ENCODE measurements at places on chromosomes 3 and 15.

- no peak for DNase-seq
These were observed 368.7 kb downstream of the FOXP1 start for GRCh38 chr3:71214797-71215196.

- DNase-seq, result no peak
These were observed 12.1 kb downstream of the FEZF2 start for GRCh38 chr3:62361261-62361660.

DNA sequence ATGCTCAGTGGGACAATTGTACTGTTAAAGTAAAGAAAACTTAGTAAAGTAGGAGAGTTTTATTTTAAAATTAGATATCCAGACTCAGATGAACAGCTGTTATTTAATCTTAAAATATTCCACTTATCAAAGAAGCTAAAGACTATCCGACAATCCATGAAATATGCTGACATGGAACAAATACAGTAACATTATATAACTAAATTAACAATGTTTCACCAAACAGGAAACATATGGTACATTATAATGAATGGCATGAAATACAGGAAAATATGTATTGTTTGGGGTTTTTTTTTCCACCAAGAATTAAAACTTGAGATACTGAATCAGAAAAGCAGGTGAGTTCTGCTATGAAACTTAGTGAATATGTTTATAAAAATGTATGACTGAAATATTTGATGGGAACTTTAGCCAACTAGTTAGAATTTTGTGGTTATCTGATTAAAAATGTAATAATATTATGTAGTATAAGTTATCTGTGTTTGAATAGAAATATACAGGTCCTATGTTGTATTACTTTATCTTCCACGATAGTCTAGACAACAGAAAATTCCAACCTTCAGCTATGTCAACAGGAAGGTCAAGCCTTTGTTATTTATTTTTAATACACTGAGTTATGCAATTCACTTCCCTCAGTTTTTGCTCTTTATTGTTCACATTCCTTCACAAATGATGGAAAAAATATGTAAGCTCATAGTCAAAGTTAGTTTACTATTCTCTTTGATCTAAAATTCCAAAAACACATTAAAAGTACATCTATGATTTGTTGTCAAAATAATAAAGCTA, 72.7 kb downstream of the UACA start:
- no peak for DNase-seq

DNA sequence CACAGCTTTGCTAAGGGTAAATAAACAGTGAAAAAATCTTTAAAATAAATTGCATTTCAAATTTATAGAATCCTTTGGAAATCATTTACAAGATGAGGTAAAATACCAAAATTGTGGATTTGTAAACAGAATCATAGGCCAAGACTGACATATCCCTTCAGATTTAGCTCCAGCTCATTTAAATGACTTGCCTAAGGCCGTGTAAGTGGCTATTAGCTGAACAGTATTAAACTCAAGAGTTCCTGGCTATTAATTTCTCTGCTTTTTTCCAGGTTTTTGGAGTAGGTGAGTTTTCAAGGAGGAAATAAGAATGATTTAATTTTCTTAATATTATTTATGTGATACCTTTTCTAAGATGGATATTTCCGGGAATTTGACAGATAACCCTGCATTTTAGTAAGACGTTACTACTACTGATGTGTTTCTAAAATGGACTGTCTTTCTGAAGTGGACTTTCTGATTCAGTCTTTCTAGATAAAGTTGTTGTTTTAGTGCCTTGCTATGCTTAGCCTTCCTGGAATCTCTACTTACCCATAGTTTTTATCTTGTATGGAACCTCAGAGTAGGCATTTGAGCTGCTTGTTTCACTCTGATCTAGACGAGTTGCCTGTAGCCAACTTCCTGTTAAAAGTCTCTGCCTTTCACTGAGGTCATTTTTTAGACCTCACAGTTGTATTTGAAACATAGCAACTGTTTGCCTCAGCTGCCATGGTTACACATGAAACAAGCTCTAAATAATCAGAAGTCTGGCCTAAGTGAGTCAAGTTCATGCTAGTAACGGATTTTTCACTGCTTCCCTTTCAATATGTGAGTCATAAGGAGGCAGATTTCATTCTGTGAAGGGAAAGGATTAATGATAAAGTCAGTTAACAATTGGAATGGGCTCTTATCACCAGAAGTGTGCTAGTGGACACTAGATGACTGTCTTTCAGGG, 127.0 kb downstream of the KLHL25 start:
- no peak for DNase-seq

DNA sequence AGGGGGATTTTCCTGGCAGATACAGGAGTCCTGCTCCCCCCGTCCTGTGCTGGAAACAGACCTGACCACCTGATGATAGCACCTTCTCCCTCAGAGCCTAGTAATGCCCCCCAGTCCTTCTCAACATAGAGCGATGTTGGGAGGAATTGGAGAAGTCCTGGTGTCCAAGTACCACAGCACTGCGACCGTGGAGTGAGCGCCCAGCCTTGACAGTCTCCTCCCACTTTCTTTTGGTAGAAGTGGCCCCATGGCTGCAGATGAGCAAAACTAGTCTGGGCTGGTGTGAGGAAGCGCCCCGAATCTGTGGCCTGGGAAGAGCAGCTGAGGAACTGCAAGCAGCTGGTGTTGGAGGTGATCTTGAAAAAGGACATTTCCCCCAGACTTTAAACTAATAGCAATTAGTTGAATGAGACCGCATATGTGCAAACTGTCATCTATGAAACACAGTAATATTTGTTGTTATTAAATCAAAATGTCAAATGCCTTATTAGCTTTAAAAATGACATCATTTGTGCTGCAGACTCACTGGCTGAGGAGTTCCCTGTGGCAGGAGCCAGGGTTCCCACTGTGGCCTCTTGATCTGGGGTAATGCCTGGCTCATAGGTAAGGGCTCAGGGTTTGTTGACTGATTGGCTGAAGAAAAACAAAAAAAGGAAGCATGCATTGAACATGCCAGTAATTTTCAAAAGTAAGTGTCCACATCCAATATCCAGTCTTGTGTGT, 121.8 kb downstream of the CACNA2D3 start:
- DNase-seq, result no peak

DNA sequence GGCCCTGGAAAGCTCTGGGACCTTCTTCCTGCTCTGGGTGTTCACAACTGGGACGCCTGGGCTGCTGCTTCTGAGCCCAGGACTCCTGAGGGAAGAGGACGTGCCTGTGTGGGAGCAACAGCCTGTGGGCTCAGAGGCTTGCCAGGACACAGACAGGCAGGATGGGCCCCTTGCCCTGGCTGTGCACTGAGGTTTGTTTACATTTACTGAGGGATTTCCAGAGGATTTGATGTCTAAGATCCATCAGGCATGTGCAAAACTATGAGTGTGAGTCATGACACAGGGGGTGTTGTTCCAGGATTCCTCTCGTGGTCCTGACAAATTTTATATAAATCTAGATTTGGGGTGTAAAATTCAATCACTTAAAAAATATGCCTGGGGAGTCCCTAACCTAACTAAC, 10.6 kb downstream of the CCR9 start:
- no peak for DNase-seq

GRCh38 chr3:158108445-158108985, 1.4 kb upstream of the RSRC1 start:
- DNase-seq, result no peak

DNA sequence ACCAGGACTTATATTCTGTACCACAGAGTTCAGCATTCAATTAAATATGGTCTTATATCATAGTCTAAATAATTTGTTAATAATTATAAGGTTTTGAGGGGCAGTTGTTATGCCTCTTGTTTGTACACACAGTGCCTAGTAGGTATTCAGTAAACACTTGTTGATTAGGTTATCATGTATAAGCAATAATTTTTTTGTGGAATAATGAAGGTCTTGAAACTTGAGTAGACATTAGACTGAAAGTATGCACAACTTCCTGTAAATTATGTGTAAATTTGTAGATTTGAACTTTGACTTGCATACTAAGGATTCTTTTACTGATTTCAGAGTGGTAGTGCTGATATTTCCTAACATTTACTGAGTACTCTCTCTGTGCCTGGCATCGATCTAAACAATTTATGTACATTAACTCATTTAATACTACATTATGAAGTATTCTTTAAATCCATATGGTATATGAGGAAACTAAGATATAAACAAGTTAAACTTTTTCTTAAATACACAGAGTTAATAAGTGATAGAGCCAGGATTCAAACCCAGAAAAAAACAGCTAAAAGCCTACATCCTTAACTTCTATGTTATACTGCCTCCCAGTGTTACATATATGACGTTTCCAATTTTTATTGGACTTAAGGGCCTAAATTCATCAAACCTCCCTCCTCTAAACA, 65.1 kb downstream of the GLCE start:
- DNase-seq, result no peak

- DNase-seq, result no peak
These were observed 33.3 kb upstream of the FLNB start for GRCh38 chr3:57974796-57975388.

DNA sequence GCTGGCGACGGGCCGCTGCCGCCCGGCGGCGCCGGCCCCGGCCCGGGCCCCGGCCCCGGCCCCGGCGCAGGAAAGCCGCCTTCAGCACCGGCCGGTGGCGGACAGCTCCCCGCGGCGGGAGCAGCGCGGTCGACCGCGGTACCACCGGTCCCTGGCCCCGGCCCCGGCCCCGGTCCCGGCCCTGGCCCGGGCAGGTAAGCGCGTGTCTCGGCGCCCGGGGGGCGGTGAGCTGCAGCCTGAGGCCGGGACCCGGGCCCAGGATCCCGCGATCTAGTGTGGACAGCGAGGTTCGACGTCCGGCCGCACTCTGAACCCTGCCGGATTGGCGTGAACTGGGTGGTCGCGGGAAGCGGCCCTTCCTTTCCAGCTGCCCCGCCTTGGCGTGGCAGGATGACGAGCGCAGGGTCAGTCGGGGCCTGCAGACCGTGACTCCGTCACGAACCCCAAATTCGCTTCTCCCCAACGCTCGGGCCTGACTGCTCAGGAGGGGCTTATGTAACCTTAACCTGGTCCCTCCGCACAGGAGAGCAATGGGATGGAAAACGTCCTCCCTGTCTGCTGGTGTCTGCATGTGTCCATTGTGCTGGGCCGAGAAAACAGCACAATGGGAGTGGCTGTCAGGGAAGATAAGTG, 472 bp downstream of the BSN start:
- no peak for DNase-seq

- DNase-seq, result no peak
These were observed 3.5 kb upstream of the ISG20 start for GRCh38 chr15:88635318-88635717.

DNA sequence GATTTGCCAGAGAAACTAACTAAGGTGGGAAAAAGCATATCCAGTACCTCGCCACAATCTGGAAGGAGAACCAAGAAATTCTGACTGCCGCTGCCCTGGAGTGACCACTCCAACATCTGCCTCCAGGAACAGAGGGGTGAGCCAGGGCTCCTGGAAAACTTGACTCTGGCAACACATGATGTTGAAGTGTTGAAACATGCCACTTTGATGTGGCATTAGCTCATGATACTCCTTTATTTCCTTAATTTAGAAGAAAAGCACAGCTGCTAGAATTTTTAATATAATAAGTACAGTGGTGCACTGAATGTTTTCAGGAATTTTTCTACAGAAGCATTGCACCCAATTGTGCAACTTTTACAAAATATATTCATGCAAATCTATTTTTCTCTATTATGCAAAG, 109.9 kb upstream of the BCL6 start:
- DNase-seq, result no peak

GRCh38 chr15:33112541-33113105, 81.9 kb downstream of the FMN1 start:
- DNase-seq, result no peak

DNA sequence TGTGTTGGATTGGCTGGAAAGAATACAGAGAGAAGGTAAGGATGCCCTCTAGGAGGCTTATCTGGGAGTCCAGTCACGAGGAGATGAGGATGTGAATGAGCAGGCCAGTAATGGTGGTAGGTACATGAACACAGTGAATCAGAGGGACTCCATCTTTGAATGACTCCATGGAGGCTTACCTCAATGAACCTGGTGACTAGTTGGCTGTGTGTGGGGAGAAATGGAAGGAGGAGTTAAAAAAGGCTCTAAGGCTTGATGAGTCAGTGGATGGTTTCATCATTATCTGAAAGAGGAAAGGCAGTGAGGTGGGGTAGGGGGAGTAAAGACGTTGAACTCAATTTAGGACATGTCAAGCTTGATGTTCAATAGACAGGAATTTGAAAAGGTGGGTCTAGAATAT, 61.1 kb downstream of the KCNAB1 start:
- no peak for DNase-seq

DNA sequence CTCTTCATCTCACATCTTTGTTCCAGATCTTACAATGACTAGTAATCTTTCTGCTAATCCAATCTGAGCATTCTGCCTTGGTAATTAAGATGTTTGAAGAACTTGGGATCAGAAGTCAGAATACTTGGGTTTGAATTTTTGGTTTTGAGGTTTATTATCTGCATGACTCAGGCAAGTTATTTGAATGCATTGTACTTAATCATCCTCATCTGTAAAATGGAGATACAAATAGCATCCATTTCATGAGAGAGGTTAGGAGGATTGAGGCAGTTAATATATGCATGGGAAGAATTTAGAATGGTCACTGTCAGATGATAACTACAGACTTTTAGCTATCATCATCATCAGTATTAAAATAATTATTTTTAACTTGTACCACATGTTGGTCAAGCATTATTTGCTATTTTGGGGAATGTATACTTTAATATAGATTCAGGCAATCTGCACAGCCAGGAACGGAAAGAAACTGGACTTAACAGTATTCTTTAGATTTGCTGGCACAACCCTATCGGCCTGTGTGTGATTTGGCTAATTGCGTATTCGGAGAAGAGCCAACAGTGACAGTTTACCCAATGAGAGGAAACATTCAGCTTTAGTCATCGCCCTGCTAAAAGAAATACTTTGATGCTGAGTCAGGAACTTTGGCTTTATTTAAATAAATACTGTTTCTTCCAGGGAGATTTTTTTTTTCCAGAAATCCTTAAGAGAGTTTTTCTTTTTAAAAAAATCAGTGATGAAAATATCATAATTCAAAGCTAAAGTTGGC, 600.0 kb downstream of the ROBO1 start:
- no peak for DNase-seq

- DNase-seq, result no peak
These were observed 17.3 kb downstream of the IGSF10 start for GRCh38 chr3:151443583-151443982.

- no peak for DNase-seq
These were observed 5.3 kb downstream of the BRPF1 start for GRCh38 chr3:9736831-9737230.

DNA sequence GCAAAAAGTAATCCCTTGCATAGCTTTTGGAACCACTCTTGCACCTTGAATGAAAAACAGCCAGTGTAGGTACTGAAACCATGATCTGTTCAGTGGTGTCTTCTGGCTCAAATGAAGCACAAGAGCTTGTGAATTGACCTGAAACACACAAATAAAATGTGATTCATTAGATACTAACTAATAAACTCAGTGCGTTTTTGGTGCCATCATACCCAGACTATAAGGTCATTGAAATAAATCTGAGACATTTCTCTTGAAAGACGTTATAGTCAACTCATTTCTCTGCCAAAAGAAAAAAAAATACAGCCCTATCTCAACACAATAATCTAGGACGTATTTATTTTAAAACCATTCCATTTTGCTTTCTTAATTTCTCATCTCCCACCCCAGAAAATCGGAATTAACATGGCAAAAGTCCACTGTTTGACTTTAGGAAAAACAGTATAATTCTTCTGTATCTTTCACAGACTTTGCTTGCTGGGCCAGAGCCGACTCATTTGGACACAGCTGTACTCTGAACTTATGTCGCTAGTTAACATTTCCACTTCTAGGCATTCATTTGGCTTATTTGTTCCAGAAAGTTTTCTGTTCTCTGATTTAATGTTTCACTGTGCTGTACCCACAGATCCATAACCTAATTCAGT, 284.9 kb upstream of the TBL1XR1 start:
- DNase-seq, result no peak

- DNase-seq, result no peak
These were observed 999.0 kb downstream of the TUSC7 start for GRCh38 chr3:117708601-117709000.

GRCh38 chr15:96421178-96421601, 90.7 kb downstream of the NR2F2 start:
- DNase-seq, result no peak
